ENCODE measurements at places on chromosomes 2 and 18.

GRCh38 chr2:149167941-149168340, 129.4 kb downstream of the LYPD6B start:
- DNase-seq, result no peak

GRCh38 chr2:187177253-187177652, 270.8 kb downstream of the CALCRL start:
- no peak for DNase-seq

GRCh38 chr18:48649231-48649630, 110.4 kb downstream of the CTIF start:
- no peak for DNase-seq

GRCh38 chr2:61714210-61714609, 139.7 kb downstream of the FAM161A start:
- no peak for DNase-seq

DNA sequence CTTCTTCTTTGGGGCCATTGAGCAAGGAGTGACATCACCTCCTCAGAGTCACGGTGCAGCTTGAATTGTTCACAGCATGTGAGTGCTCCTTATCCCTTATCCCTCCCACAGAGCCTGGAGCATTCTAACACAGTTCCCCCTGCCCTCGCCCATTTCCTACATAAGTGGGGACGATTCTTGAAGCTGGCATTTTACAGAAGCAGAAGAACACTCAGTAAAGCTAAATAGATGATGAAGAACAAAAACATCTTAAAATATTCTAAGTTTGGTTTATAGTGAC, 135.8 kb upstream of the APCDD1 start:
- DNase-seq, result no peak

DNA sequence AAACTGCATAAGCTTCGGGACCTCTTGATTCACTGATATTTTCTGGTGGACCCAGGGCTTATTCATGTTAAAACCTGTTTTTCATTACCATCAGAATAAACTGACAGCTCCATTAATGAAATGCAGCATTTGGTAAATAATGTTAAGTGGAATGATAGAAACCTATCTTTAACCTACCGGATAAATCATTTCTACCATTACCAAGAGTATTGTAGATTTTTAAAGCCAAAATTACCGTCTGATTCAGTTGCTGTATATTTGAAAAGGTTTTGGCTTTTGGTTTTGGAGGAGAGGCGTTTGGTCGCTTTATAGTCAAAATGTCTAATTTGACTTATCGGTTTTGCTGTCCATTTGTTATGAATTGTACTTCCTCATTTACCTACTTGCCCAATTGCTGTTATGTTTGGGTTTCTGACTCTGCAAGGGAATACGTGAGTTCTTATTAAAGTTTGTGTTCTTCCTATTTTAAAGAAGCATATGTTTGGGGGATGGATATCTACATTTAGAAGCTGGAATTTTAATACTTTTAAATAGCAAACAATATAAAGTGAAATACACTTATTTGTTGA, 1.0 kb upstream of the CUL3 start:
- no peak for DNase-seq

DNA sequence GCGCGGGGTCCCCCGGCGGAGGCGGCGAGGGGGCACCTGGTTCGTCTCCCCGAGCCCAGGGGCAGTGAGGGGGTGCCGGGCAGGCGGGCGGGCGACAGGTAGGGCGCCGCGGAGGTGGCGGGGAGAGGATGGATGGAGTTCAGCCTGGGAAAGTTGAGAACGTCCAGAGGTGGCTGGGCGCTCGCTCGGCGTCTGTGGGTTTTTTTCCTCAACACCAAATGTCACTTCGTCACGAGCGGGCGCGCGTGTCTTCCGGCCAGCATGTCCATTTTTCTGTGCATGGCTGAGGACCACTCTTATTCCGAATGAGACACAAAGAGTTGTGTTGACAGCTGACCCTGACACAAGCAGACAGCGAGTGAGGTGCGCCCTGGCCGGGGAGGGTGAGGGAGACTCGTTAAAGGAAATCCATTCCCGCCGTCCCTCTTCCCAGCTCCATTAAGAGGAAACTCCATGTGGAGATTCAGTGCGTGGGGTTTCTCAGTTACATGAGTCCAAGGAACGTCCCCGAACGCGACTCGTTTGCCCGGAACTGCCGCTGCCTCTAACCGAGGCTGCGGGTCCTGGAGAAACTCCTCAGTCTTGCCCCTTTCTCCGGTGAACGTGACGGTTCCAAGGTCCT, 859 bp downstream of the GREB1L start:
- DNase-seq, result peak; percentile 51

GRCh38 chr2:75321599-75321922, 122.2 kb upstream of the TACR1 start:
- no peak for DNase-seq

- no peak for DNase-seq
These were observed 42.2 kb downstream of the RAD51AP2 start for GRCh38 chr2:17476064-17476463.

DNA sequence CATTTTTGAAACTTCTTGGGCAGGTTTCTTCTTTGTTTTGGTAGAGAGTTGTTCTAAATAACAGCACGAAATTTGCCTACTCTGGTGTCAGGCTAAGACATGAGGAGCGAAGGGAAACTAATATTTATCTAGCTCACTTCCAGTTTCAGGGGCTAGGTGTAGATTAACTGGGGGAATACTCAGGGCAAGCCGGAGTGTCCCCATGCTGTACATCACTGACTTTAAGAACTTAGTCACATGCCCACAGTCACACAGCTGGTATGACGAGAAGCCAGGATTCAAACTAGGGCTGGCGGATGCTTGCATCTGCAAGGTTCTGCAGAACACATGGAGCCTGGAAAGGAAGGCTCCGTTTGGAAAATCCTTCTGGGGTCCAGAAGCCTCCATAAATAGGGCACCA, 133.3 kb downstream of the ALPK2 start:
- DNase-seq, result no peak

DNA sequence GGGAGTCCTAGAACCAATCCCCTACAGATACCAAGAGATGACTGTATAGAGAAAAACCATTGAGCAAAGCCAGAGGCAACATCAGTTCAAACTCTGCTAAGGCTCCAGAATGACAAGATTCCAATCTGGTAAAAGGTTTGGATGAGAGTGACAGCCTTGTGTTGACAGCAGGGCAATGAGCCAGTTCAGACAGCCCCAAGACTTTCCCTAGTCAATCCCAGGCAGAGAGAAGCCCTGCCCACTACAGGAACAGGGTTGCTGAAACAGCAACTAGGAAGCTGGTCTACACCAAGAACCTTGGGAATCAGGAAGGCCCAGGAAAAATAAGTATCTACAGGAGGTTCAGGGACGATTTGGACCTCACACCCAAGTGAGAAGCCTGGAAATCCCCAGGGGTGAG, 3.3 kb downstream of the PSTPIP2 start:
- DNase-seq, result no peak

GRCh38 chr2:10043256-10043905, at the start of gene KLF11:
TSS of gene KLF11 (plus strand) at chr2:10043550. CDS start at chr2:10043717, 167 bp downstream.
- peak; percentile 79 for DNase-seq

DNA sequence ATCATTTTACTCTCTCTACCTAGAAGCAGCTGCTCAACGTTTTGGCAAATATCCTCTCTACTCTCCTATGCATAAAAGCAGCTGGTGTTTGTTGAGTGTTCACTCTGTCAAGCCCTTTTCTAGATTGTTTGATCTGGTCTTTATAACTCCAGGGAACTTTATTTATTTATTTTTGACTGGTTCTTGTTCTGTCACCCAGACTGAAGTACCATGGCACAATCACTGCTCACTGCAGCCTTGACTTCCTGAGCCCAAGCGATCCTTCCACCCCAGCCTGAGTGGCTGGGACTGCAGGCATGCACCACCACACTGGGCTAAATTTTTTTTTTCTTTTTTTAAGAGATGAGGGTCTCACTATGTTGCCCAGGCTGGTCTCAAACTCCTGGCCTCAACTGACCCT, 12.7 kb downstream of the CATIP start:
- no peak for DNase-seq

- peak; percentile 85 for DNase-seq
These were observed 10.2 kb downstream of the C18orf32 start for GRCh38 chr18:49476664-49477411.

- DNase-seq, result no peak
These were observed 8.3 kb downstream of the OSR1 start for GRCh38 chr2:19349911-19350677.

GRCh38 chr2:240635121-240635997, 10.1 kb downstream of the GPR35 start:
- DNase-seq, result no peak

DNA sequence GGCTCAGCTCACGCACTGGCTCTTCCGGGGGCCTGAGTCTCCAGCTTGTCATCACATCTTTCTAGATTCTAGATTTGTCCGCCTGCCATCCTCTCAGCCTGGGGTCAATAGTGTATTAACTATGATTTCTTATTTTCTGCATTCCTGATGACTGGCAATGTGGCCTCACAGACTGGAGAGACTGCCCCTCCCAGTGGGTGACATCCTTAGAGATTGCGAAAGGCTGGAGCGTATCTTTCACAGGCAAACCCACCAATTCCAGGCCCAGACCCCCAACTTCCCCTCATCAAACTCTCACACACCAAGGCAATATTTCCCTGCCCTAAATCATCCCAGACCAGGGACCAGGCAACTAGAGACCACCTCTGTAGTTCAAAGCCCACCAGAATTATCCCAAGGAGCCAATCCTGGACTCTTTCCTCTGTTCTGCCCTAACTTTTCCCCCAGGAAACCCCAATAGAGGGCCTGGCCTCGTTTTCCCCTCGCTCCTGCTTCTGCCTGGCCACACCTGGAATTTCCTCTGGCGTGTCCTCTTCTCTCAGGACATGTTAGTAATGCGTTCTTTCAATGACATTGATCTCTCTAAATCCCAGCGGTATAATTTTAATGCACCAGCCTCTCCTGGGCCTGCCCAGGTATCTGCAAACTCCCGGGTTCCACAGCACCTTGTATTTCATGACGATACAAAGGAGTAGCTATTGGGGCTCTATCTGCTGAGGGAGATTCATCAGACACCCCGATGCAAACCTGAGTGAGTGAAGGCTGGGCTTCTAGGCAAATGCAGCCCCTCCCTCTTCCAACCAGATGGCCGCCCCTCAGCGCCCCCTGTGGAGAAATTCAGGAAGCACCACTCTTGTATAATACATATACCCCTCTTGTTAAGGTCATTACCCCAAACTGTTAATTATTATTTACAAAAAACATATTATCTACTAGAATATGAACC, 2.4 kb upstream of the KCNF1 start:
- DNase-seq, result peak; percentile 32

DNA sequence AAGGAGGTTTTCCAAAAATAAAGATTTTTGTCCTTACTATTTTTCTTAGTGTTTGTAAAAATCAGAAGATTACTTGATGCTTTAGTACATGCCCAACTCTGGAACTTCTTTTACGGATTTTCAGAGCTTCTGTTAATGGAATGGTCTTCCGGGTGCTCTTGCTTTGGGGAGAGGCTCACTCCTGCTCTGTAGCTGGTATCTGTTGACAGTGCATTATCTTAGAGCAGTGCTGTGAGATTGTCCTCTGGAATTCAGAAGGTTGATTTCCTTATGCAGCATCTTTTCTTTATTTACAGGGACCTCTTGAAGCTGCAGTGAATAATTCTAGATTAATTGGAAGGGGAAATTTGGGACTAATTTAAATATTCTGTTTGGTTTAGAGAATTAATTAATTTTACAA, 4.6 kb downstream of the MAPRE2 start:
- no peak for DNase-seq

GRCh38 chr2:176854062-176854461, 358.5 kb upstream of the HNRNPA3 start:
- no peak for DNase-seq

GRCh38 chr2:188292348-188293239, 920 bp downstream of the GULP1 start:
- DNase-seq, result peak; percentile 91

DNA sequence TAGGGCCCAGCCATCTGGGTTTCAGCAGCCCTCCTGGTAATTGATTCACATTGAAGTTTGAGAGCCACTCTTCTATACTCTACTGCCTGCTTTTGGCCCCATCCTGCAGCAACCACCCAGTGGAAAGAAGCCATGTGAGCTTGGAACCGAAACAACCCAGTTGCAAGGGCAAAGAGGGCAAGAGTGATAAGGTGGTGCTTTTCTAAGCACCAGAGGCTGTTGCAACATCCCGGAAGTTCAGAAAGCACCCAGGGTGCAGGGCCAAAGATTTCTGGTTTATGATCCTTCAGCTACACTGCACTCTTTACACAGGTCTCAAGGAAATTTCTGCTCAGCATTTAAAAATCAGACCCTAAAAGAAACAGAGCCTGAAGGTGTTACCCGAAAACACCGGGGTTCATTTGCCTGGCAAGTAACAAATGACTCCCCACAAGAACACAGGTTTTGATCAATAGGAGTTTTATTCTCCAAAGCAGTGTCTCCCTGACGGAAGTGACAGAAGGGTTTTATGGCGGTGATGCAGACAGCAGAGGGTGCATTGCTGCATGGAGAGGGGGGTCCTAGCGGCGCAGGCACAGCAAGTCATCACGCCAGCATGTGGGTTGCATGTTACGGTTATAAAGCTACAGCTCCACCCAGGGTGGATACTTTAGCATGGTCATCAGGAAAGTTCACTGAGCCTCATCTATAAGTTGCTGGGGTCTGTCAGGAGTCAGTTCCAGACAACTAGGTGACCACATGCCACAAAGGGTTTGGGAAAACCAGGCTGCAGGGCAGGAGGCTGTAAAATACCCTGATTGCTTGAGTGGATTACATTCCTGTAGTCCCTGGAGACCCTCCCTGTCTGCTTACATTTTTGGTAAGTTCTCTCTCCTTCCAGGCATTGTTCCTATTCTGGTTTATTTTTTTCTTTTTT, 28.8 kb upstream of the TMEM37 start:
- DNase-seq, result no peak

GRCh38 chr2:95270541-95271081, 3.6 kb upstream of the PROM2 start:
- DNase-seq, result no peak

GRCh38 chr2:120344214-120344975, 1.5 kb upstream of the INHBB start:
- peak; percentile 43 for DNase-seq

DNA sequence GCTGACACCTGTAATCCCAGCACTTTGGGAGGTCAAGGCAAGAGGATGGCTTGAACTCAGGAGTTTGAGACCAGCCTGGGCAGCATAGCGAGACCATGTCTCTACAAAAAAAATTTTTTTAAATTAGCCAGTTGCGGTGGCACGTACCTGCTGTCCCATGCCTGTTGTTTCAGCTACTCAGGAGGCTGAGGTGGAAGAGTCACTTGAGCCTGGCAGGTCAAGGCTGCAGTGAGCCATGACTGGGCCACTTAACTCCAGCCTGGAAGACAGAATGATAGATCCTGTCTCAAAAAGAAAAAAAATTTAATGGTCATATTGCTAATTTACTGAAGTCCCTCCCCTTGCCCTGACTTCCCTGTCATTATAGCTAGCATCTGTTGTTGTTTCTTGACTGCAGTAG, 112.6 kb downstream of the ARHGAP28 start:
- DNase-seq, result no peak

- DNase-seq, result no peak
These were observed 96.2 kb downstream of the MAIP1 start for GRCh38 chr2:200051611-200051945.
